ENCODE measurements at places on chromosomes 11 and 22.

GRCh38 chr22:33467620-33468095 lies 409.5 kb upstream of the SYN3 start:
- no peak for DNase-seq

DNA sequence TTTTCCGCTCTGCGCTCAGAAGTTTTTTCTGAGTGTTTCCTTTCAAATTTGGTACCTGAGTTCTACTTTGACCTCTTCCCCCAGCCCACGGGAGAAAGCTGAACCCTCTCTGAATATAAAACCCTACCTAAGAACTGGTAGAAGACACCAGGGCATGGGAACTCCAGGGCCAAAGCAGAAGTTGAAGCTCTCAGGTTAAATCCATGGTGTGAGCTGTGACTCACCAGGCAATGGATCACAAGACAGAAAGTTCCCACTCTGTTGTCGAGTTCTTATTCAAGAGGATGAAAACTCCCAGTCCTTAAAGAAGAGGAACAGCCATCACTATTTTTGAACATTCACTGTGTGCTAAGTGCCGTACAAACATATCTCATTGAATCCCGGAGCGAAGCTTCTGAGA lies 8.9 kb downstream of the TMEM218 start:
- DNase-seq, result no peak

GRCh38 chr11:135075740-135076139 lies 663.7 kb upstream of the B3GAT1 start:
- no peak for DNase-seq

DNA sequence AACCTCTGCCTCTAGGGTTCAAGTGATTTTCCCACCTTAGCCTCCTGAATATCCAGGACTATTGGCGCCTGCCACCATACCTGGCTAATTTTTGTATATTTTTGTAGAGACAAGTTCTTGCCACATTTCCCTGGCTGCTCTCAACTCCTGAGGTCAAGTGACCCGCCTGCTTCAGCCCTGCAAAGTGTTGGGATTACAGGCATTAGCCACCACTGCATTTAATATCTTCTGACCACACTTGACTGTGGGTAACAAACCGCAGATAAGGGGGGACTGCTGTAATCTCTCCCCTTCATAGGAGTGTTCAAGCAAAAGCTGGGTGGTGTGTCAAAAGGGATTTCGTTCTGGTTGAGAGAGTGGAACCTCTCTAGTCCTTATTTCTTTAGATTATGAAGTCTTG lies 53.4 kb downstream of the GRAMD1B start:
- no peak for DNase-seq

DNA sequence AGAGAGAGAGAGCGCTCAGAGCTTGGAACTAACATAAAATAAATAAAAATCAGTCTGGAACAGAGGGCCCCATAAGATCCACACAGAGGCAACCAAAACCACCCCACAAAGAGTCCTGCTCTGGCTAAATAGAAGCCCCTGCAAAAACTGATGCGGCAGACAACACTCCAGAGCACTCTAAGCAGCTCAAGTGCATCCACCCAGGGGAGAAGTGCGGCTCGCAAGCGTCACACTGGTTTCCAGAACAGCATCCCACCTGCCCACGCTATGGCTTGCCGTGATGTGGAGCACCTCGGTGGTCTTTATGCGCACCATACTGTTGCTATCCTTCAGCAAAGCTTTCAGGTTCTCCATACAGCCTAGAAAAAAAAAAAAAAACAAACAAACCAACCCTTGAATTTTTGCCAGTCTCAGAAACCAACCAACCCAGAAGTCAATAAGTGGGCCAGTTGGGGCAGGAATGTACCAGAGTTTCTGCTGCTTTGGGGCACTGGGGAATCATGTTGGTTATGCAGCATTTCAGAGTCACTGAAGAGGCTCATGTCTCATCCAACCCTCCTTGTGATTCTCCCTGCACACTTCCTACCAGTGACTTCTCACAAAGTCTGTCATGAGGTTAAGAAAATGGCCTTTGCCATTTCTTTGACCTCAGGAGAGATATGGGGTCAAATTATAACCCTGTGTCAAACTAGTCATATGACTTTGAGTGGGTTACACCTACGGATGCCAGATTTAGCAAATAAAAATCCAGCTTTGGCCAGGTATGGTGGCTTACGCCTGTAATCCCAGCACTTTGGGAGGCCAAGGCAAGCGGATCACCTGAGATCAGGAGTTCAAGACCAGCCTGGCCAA lies 3.0 kb downstream of the RSPH14 start:
- DNase-seq, result no peak

GRCh38 chr11:47400768-47401279 lies 7.6 kb upstream of the SLC39A13 start:
- no peak for DNase-seq
